ENCODE measurements at places on chromosomes 13 and 19. TPM values are rescaled to one million over a fixed set of nuclear protein-coding genes. Genes with fewer than 3 reads are reported as not detected.

NLRP5 gene
- total RNA-seq = not detected

SPACA6 gene
- 6.5 TPM for total RNA-seq

ARHGAP33 gene
- total RNA-seq = 1.3 TPM

FAM124A gene
- total RNA-seq = 1.7 TPM

MAB21L1 gene
- total RNA-seq = 0.43 TPM

KIR3DL1 gene
- not detected for total RNA-seq

IGFL3 gene
- total RNA-seq = not detected

TBCB gene
- total RNA-seq = 196 TPM

WBP4 gene
- total RNA-seq = 8.4 TPM

Data from smooth muscle cell of bladder (primary cell).